A549 treated with ZK216348 at 1 μM for 4 hours (cell line): ENCODE measurements at places on chromosomes 2 and 18. TPM values are rescaled to one million over a fixed set of nuclear protein-coding genes. Genes with fewer than 3 reads are reported as not detected.

Gene MDH1B
- 1.6 to 2.5 TPM (median 1.7 TPM) in 5 replicates for total RNA-seq

Gene DNAJC5G
- total RNA-seq, result not detected in 5 replicates

Gene KIAA2012
- not detected in 5 replicates for total RNA-seq

Gene TMEM247
- not detected in 5 replicates for total RNA-seq

Gene CACNB4
- 0.06 to 0.16 TPM (median 0.07 TPM) in 3 of 5 replicates, not detected in the others for total RNA-seq

Gene SH3YL1
- total RNA-seq, result 7.7 to 11.8 TPM (median 9.8 TPM) in 5 replicates

Gene FBXO36
- total RNA-seq, result 0.92 to 2.6 TPM (median 1.2 TPM) in 5 replicates

Gene SCG2
- total RNA-seq, result 0.86 to 1.3 TPM (median 1.2 TPM) in 5 replicates

Gene GPBAR1
- 0.09 to 0.19 TPM (median 0.12 TPM) in 3 of 5 replicates, not detected in the others for total RNA-seq

Gene ALPP
- total RNA-seq, result 2.4 to 3.3 TPM (median 2.7 TPM) in 5 replicates

Gene LCT
- total RNA-seq, result 0.04 to 0.06 TPM in 2 of 5 replicates, not detected in the others

Gene MC2R
- total RNA-seq, result not detected in 5 replicates

Gene EGR4
- total RNA-seq, result 0.09 to 0.43 TPM (median 0.20 TPM) in 5 replicates

Gene TNFAIP6
- 0.55 to 1.9 TPM (median 1.2 TPM) in 5 replicates for total RNA-seq

Gene SDC1
- total RNA-seq, result 128 to 234 TPM (median 196 TPM) in 5 replicates

Gene STAMBP
- total RNA-seq, result 42.3 to 54.2 TPM (median 49.9 TPM) in 5 replicates

Gene STARD6
- not detected in 5 replicates for total RNA-seq

Gene CABYR
- total RNA-seq, result 10.9 to 22.8 TPM (median 13.2 TPM) in 5 replicates

Gene CAPN14
- total RNA-seq, result 0.06 to 0.07 TPM in 2 of 5 replicates, not detected in the others

Gene TUBA4B
- 0.26 to 0.33 TPM (median 0.27 TPM) in 3 of 5 replicates, not detected in the others for total RNA-seq
